Smooth muscle cell of bladder (primary cell): ENCODE measurements at places on chromosomes 5 and 9. TPM values are rescaled to one million over a fixed set of nuclear protein-coding genes. Genes with fewer than 3 reads are reported as not detected.

Gene ATOSB
- total RNA-seq, result 11.4 and 13.2 TPM in 2 replicates

Gene ZNF300
- total RNA-seq, result 4.6 and 5.5 TPM in 2 replicates

Gene CAMK4
- total RNA-seq, result 2.4 and 2.9 TPM in 2 replicates

Gene CFAP77
- 0.14 TPM in 1 of 2 replicates, not detected in the other for total RNA-seq

Gene DEPDC1B
- 1.1 and 1.6 TPM in 2 replicates for total RNA-seq
